G401 (cell line): ENCODE measurements at places on chromosomes 3 and 15.

DNA sequence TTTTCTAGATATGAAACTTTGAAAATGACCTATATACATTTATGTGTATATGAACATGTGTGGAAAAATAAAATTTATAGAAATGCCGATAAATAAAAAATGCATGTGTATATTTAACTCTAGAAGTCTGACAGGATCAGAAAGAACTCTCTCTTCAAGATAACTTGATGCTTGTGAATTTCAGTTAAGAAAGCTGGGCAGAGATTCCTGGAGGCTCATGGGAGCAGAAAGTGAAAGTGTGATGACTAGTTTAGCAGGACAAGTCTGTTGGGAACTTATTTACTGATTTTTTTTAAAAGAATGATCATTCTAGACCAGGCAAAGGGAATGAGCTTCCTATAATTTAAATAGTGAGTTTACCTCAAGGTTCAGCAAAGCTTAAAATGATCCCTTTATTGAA is 81.5 kb upstream of the KCNAB1 start:
- no peak for DNase-seq

GRCh38 chr3:16346413-16347081 is 81.5 kb downstream of the OXNAD1 start:
- DNase-seq, result no peak

DNA sequence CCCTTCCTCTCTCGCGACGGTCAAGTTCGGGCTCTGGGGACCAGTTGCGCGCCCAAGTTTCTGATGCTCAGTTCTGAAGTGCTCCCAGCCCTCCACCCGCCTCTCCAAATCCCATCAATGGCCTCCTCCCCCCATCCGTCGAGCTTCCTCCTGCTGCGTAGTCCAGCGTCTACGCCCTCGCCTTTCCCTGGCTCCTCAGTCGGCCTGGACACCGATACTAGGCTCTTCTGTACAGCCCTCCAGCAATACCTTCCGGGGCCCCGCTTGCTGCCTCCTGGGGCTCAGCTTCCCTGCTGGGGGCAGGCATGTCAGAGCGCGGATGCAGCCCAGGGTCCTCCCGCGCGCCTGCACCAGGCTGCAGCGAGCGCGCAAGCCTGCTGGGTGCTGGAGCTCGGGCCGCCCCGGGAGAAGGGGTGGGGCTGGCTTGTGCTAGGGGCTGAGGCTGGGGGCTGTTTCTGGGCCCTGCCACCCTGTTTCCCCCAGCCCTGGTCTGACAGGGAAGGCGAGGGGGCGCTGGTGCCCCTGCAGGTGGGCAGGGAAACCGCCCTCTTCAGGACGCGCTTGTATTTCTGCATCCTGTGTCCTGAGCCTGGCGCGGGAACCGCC is 353.3 kb upstream of the SUCLG2 start:
- DNase-seq, result no peak

DNA sequence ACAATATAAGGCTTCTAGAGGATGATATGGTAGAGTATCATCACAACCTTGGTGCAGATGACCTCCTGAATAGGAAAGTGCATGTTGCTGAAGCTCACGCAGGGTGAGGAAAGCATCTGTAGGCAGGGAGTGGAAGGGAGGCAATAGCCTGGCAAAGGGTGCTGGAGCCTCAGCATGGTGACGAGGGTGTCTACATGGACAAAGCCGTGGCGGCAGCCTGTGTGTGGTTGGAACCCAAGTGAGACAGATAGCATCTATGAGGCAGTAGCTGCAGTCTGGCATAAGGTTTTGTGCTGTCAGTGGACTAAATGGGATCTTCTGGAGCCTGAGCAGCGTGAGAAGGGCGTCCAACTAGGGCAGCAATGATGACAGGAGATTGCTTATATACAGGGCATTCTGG is 132.5 kb downstream of the DLG1 start:
- peak; percentile 57 for DNase-seq

DNA sequence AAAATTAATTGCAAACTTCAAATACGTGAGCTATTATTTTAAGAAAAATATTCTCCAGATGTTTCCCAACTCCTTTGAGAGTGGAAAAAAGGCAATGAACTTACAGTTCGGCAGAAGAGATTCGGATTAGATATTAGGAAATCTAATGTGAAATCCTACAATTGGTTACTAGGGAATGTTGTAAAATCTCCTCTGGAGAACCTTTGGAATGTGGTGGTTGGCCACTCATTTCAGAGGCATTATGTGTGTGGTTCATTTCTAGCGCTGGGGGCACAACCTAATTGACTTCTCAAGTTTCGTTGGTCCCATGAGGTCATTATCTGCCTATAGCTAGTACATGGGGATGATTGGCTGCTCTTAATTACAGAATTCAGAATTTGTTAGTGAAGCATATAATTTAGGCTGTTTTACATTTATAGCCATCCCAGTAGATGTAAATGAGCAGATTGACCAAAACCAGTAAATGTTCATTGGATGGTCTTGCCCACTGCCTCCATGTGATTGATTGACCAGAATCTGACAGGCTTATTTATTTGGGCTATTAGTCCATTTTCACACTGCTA is 34.6 kb upstream of the CMSS1 start:
- no peak for DNase-seq

DNA sequence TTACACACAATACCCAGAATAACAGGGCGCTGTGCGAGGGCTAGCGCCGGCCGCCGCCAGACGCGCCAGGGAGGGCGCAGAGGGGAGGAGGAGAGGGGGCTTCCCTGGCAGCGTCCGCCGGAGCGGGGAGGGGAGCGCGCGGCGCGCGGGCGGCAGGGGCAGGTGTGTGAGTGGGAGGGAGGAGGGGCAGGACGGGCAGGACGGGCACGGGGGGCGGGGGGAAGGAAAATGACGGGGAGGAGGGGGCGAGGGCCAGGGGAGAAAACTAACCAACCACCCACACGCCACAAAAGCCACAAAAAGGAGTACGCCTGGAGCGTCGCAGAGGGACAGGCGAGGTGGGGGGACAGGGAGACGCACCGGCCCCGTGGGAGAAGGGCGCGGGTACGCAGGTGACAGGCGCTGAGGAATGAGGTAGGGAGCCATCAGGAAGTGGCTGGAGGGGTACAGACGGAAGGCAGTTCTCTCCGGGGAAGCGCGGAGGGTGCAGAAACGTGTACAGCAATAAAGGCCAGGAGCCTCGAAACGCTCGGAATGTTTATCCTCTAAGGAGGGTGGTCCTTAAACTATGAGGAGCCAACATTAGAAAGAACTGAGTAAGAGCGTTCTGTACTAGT is 610 bp upstream of the SATB1 start:
- DNase-seq, result peak; percentile 58

- DNase-seq, result no peak
Observed at GRCh38 chr3:59450946-59451763, 401.3 kb upstream of the CFAP20DC start.

- DNase-seq, result no peak
Observed at GRCh38 chr3:135487261-135487660, 478.3 kb upstream of the PPP2R3A start.

DNA sequence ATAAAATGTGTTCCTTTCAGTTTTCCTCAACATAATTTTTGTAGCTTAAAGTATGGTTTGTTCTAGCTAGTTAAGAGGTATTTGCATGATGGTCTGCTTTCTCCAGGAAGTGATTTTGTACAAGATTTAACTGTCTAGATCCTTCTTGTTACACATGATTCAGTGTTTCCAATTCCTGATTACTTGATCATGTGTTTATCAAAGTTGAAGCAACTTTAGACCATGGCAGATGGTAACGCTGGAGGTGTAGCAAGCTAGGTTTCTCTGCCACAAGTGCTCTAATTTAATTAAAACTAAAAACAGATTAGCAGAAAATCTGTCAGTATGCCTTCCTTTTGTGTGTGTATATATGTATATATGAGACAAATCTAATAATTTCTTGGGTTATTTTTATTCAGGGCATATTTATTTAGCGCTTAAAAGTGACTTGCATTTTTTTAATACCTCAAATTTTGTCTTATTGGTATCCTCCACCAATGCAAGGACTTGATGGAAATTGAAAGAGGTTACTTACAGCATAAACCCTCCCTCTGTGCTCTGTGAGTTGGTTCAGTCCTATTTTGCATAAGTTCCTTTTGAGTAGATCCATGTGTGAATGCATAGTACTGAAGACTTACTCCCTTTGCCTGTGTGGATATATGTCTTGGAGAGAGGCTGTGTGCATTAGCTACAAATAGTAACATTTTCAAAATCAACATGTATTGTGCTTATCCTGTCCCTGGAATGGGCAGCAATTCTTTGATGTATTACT is 157.3 kb upstream of the CGNL1 start:
- no peak for DNase-seq

DNA sequence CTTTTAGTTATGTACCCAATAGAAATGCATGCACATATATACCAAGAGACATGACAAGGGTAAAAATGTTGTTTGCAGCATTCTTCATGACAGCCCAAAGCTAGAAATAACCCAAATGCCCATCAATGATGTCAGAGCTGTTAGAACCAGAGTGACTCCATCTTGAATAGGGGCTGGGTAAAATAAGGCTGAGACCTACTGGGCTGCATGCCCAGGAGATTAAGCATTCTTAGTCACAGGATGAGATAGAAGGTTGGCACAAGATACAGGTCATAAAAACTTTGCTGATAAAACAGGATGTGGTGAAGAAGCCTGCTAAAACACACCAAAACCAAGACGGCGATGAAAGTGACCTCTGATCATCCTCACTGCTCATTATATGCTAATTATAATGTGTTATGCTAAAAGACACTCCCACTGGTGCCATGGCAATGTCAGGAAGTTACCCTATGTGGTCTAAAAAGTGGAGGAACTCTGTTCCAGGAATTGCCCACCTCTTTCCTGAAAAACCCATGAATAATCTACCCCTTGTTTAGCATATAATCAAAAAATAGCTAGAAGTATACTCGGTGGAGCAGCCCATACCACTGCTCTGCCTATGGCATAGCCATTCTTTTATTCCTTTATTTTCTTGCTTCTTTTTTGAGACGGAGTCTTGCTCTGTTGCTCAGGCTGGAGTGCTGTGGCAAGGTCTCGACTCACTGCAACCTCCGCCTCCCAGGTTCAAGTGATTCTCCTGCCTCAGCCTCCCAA is 32.9 kb downstream of the ZBTB11 start:
- DNase-seq, result no peak

- DNase-seq, result peak; percentile 29
Observed at GRCh38 chr15:58070801-58071418, 5.4 kb upstream of the ALDH1A2 start.

GRCh38 chr3:147756476-147756875 is 347.3 kb downstream of the ZIC1 start:
- no peak for DNase-seq

DNA sequence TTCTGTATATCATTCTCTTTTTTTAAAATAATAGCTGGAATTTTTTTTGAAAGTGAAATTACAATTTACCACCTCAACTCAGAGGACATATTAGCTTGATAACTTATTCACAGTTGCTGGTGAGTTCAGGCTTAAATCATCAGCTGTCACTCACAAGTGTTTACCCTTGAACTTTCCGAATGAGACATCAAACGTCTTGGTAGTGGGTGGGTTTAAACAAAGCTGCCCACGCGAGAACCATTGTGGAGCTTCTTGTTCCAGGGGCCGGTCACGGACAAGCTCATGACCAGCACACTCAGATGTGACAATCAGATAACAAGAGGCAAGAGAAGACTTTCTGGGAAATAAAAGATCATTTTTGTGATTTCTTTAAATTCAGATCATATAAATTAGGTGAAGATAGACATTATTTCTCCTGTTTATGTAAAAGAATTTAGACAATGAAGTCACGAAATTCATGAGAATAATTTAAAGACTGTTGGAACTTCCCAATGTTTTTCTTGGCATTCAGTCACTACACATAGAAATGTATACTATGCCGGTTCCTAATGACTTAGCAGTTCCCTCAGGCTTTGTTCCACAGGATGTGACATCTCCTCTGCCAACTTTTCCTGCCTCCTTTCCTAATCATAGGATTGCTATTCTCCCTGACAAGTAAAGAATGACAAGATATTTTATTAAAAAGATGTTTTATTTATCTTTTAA is 29.3 kb downstream of the BTD start:
- peak; percentile 44 for DNase-seq

DNA sequence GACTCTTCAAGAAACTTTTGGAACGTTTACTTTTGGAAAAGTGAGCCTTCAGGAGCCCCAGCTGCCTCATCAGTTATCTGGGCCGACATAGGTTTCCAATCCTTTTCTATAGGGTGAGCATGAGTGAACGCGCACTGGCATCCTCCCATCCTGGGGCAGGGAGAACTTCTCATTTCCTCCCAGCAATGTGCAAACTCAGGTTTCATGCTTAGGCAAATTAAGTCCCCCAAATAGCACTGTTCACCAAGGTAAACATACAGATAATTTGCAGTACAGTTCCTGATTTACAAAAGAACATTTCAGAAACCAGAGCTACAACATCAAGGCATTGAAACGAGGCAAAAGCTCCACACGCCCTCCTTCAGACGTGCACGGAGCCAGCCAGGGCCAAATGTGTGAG is 333.5 kb upstream of the NR2E3 start:
- no peak for DNase-seq

- DNase-seq, result no peak
Observed at GRCh38 chr3:53837331-53837730, 8.9 kb downstream of the CHDH start.

GRCh38 chr3:108110934-108111333 is 20.1 kb upstream of the CD47 start:
- DNase-seq, result no peak

DNA sequence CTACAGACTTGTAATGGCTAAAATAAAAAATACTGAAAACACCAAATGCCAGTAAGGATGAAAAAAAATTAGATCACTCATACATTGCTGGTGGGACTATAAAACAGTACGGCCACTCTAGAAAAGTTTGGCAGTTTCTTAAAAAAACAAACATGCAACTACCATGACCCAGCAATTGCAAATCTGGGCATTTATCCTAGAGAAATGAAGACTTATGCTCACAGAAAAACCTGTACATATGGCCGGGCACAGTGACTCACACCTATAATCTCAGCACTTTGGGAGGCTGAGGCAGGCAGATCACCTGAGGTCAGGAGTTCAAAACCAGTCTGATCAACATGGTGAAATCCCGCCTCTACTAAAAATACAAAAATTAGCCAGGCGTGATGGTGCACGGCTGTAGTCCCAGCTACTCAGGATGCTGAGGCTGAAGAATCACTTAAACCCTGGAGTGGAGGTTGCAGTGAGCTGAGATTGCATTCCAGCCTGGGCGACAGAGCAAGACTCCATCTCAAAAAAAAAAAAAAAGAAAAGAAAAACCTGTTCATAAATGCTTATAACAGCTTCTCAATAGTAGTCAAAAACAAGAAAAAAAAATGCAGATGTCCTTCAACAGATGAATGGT is 5.6 kb downstream of the TP53BP1 start:
- no peak for DNase-seq

GRCh38 chr3:185934767-185935464 is 2.9 kb downstream of the TRA2B start:
- DNase-seq, result peak; percentile 18

GRCh38 chr3:124605781-124606579 is 124.3 kb upstream of the UMPS start:
- DNase-seq, result no peak

DNA sequence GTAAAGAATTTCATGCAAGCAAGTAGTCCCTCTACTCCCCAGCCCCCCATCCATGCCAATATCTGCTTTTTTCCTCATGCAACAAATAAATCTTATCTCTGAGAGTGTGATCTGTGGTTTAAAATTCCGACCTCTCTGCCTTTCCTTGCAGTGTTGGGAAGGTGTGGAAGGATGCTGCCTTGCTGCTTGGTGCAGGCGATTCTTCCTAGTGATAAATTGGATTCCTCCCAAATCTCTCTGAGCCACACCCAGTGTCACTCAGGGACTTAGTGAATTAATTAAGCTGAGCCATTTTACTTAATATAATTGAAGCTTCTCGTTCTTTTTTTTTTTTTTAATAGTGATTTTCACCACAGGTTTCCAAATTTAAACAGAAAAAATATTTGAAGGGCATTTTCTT is 3.4 kb downstream of the GAP43 start:
- DNase-seq, result peak; percentile 67

GRCh38 chr3:72630327-72630968 is 217.8 kb downstream of the SHQ1 start:
- DNase-seq, result no peak
